Progenitor cell of endocrine pancreas (in vitro differentiated cells): ENCODE measurements at places on chromosomes 11 and 22.

- no peak for DNase-seq
These were observed 153.8 kb upstream of the E2F8 start for GRCh38 chr11:19394525-19395016.

GRCh38 chr22:48887394-48888332 lies 940.0 kb downstream of the BRD1 start:
- DNase-seq, result no peak

DNA sequence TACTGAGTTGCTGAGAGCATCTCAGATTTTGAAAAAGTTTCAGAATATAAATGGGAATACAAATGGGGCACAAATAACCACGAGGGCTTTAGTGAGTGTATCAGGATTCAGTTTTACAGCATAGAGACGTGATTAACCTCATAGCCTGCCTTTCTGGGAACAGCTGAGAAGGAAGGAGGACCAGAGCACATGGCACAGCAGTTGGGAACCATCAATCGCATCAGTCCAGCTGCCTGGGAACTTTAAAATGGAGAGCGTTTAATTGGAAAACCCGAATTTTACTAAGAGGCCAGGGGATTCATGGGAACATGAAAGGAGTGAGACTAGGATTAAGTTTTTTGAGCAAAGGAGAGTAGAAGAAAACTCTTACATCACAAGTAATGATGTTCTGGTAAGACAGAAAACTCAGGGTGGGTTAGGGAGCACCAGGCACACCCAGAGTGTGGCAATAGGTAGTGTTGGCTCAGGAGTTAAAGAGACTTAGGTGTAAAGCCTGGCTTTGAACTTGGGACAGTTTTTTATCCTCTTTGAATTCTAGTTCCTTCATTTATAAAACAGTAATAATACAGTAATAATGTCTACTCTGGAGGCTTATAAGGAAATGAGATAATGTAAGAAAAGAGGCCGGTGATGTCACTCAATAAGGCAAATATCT lies 40.2 kb downstream of the FZD4 start:
- no peak for DNase-seq

GRCh38 chr22:18056161-18056666 lies 21.6 kb upstream of the PEX26 start:
- DNase-seq, result no peak

DNA sequence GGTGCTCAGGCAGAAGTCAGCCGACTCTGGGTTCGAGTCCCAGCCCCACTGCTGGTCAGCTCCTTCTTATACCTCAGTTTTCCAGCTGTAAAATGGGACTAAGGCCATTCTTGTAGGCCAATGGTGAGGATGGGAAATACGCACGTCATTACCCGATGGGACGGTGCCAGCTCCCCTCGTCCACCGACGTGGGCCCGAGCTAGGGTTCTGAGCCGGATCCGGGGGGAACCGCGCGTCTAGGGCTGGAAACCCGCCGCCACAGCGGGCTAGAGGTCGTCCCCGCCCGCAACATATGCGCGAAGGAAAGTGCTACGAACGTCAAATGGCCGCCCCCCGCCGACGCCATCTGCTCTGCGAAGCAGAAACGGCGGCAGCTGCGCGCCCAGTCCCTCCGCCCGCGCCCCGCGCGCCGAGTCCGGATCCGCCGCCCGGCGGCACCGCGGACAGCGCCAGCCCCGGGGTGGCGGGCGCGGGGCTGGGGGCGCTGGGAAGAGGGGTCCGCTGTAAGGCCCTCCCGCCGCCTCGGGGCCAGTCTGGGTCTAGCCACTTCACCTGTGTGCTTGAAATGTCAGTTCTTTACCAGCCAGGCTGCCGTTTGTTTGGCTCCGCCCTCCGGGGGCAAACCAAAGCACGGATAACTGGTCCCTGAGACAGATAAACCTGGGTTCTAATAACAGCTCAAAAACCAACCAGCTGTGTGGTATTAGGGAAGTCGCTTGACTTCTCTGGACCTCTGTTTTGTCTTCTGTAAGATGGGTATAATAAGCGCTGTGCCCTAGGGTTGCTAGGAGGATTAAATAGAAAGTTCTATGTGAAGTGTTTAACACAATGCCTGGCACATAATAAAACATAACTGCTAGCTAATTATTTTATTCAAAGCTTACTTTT lies 103.5 kb upstream of the RCN1 start:
- DNase-seq, result peak; percentile 16

- no peak for DNase-seq
These were observed 31.5 kb downstream of the PARVG start for GRCh38 chr22:44211946-44212930.

GRCh38 chr22:41902016-41902415 lies 12.9 kb downstream of the SHISA8 start:
- DNase-seq, result no peak

DNA sequence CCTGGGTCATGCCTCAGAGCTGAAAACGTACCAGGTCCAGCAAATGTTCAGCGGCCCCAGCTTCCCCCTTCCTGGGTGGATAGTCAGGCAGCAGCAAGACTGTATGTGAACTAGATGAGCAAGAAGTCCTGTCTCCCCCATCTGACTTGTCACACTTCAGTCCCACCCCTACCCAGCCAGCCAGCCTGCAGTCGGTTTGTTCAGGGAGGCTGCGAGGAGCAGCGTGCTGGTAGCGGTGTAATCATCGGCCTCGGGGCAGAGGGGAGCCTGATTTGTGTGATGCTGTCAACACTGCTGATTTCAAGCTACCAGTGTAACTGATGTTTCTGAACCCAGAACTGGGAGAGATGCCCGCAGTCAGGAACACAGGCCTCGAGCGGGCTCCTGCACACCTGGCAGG lies 9.6 kb downstream of the TMEM258 start:
- no peak for DNase-seq

- no peak for DNase-seq
These were observed 18.1 kb upstream of the ARHGAP8 start for GRCh38 chr22:44734278-44734677.

GRCh38 chr11:75429902-75430713 lies 2.9 kb downstream of the KLHL35 start:
- peak; percentile 51 for DNase-seq

DNA sequence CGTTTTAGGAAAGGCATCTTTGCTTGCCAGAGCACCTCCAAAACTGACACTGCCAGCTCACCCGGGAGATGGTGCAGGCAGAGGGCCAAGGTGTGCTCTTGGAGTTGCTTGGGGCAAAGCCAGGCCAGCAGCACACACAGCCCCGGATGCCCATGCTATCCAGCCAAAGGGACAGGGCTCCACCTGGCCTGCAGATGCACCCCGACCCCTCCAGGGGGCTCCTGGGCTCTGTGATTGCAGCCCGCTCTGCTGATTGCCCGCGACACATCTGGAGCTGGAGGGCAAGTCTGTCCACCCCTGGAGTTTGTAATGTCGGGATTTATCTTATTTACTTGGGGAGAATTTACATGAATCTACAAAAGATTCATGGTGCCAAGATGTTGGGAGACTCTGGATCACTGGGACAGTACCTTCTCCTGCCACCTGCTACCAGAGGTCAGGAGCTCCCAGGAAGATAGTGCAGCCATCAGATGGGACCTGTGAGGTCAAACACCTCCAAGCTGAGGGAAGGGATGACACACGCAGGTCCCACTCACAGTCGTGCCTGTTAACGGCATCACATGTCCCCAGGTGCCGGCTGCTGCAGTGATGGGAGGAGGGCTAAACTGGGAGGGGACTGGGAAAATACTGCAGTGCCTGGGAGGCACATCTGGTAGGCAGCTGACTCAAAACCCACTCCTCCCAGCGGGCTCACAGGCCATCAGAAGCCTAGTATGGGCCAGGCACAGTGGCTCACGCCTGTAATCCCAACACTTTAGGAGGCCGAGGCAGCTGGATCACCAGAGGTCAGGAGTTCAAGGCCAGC lies 17.2 kb downstream of the CBX7 start:
- peak; percentile 69 for DNase-seq

- peak; percentile 74 for DNase-seq
These were observed 15.6 kb upstream of the CYP2R1 start for GRCh38 chr11:14907411-14908213.

DNA sequence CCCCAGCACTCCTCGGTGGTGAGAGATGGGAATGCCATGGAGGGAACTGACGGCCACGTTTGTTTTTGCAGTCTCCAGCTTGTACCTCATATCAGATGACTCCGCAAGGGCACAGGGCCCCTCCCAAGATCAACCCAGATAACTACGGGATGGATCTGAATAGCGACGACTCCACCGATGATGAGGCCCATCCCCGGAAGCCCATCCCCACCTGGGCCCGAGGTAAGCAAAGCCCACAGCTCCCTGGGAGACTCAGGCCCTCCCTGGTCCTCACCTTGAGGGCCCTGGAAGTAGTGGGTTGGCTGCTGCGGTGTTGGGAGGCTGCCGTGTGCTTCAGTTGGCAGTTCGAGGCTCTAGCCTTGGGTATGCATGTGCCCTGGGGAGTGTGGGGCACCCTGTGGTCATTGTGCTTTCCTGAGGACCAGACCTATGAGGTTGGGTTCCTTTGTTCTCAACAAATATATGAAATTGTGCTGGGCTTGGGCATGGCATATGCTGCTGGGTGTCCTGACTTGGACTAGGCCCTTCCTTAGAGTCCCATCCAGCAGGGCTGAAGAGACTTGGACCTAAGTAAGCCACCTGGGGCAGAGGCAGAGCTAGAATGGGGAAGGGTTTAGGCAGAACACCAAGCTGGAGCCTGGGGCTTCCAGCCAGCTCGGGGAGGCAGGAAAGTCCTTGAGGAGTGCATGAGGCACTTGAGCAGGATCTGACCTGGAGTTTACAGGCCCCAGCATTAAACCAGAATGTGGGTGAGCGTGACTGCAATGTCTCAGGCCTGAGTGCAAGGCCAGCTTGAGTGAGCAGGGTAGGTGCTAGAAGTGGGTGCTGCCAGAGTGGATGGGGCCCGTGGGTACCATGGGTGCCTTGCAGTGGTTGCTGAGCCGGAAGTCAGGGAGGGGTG lies 26.4 kb downstream of the INCENP start:
- DNase-seq, result no peak

DNA sequence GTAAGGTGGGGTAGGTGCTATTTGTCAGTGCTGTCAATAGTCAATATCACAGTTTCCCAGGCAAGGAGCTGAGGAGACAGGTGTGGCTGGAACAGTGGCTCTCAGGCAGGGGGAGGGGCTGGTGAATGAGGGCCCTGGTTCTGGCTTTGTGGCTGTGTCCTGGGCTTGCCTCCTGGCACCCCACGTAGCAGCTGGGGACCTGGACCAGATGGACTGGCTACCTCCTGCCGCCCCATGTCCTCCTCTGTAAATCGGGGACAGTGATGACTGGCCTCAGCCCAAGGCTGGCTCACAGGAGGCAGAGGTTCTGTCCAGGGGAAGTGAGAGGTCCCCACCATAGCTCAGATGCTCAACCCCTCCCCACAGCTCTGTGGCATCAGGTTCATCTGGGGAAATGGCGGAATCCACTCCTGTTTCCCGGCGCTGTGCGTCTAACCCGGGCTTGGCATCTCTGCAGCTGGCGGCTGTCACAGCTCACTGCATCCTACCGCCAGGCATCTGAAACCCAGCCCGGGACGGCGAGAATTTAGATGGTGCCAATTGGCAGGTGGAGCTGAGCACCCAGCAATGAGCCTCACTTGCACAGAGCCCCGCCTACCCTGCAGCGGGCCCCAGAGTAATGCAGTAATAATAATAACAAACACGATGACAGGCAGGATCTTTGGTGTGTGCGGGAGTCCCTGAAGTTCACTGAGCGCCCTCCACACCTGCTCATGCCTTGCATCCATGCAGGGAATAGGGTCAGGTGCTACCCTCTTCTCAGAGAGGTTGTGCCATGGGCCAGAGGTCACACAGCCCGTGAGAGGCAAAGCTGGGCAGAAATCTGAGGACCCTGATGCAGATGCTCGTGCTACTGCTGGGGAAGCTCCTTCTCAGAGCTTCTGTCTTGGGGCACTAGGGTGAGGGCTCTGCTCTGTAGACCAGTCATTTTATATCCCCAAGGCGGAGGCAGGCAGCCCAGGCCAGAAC lies 27.8 kb upstream of the SHISAL1 start:
- no peak for DNase-seq

- DNase-seq, result no peak
These were observed 5.1 kb upstream of the DCHS1 start for GRCh38 chr11:6660712-6661111.

- DNase-seq, result no peak
These were observed 418.5 kb downstream of the MIAT start for GRCh38 chr22:27075891-27076290.

DNA sequence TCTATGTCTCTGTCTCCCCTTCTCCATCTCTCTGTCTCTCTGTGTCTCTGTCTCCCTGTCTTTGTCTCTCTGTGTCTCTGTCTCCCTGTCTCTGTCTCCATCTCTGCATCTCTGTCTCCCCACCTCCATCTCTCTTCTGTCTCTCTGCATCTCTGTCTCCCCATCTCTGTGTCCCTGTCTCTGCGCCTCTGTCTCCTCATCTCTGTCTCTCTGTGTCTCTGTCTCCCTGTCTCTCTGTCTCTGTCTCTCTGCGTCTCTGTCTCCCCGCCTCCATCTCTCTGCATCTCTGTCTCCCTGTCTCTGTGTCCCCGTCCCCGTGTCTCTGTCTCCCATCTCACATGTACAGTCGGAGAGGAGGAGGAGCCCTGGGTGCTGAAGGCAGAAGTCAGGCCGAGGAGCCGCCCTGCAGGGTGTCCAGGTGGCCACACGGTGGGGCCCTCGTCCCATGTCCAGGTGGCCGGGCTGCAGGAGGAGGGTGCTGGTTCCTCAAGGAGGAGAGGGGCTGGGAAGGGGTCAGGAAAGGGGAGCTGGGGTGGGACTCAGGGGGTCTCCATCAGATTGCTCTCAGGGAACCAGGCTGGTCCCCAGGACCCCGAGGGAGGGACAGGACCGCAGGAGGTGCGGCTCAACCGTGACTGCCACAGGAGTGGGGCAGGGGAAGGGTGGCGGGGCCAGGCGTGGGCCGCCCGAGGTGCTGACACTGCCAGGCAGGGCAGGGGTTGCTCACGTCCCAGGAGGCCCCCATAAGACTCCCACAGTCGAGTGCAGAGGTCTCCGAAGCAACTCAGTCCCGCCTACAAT lies 25.6 kb upstream of the TH start:
- peak; percentile 77 for DNase-seq

DNA sequence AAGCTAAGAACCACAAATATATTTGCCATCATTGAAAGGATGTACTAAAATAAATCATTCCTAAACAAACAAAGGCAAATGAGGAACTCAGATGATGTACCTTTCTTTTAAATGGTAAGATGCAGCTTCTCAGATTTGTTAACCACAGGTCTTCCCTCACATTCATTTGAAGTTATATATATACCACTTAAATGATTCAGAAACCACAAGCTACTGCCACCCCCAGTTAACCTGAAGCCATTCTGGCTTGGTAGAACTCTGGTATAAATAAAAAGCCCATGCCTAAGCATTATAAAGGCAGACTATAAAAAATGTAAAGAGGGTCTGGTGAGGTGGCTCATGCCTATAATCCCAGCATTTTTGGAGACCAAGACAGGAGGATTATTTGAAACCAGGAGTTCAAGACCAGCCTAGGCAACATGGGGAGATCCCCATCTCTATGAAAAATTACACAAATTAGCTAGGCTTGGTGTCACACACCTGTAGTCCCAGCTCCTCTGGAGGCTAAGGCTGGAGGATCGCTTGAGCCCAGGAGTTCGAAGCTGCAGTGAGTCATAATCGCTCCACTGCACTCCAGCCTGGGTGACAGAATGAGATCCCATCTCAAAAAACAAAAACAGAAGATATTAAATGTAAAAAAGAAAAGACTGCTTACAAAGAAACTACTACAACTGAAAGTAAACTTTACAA lies 1185.3 kb downstream of the JRKL start:
- DNase-seq, result no peak
